ENCODE measurements at places on chromosomes 1 and 21.

DNA sequence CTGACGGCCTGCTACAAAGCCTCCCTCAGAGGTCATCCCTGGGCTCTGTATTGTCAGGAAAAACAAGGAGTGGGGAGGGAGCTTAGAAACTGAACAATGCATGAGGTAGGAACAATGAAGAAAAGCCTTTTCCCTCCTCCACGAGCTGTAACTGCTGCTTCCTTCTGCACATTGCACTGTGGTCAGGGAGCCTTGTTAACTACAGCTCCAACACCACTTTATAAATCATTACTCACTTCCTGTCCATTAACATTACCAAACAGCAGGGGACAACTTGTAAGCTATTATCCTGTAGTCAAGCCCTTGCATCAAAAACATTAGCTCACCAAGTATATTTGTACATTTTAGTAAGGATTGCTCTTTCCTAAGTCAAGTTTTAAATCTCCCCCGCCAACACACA lies 336.0 kb upstream of the NR5A2 start:
- DNase-seq = no peak

- DNase-seq = peak; percentile 53
Observed at GRCh38 chr1:206935491-206936067, 10.7 kb downstream of the PIGR start.

GRCh38 chr21:38389896-38390295 lies 108.4 kb downstream of the ERG start:
- DNase-seq = no peak

DNA sequence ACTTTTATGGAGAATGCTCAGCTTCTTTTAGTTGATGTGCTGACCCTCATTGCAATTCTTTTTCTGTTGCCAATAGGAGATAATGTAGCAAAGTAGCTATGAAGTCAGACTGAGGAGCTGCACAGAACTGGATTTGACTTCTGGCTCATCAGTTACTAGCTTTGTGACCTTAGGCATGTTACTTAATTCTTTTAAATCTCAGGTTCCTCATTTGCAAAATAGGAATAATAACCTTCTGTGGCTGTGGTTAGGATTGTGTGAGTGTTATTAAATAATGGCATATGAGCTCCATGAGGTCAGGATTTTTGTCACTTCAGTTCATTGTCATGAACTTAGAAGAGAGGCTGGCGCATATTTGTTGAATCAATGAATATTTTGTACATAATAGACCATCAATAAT lies 237.6 kb upstream of the SGIP1 start:
- DNase-seq = no peak

- no peak for DNase-seq
Observed at GRCh38 chr1:26827663-26828062, 1.2 kb downstream of the ZDHHC18 start.

Data from activated CD4-positive, alpha-beta T cell treated with anti-CD3 and anti-CD28 coated beads, Interleukin-2, Interleukin-6, amounts not matched to agents 100 ng/mL and 50 ng/mL, durations not matched to agents 16 hours and 8 hours (primary cell).